ENCODE measurements at places on chromosomes 16 and 17.

DNA sequence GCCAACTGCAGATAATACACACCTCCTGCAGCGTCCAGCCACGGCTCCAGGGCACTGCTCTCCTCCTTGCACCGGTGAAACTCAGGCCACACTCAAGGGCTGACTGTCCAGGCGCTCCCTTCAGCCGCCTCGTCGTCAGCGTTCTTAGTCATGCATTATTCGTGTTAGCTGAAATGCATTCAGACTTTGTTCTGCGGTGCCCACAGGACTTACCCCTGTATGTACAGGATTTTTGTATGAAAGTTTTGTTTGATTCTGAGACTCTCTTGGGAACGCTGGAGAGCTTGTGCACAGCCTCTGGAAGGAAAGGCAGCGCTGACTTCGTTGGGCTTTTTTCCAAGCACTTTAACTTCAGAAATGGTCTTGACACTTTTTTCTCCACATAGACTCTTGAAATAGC, 22.1 kb downstream of the CIBAR2 start:
- DNase-seq, result no peak

DNA sequence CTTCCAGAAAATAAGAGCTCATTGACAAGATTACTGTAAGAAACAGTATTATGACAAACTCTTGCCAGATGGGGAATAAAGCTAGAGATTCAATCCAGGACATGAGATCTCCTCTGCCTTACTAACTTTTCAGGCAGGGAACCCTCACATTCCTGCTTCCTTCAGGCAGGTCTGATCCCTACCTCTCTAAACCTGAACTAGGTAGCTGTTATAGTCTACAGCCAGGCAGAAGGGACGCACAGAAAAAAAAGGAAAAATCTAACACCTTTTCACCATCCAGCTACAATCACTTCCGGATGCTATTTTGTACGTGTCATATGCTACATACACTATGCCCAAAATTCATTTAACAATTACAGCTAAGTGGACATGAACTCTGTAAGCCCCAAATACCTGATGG, 41.2 kb downstream of the CNOT1 start:
- DNase-seq, result no peak

- DNase-seq, result peak; percentile 12
Observed at GRCh38 chr17:7912927-7913524, 3.1 kb downstream of the RNF227 start.

DNA sequence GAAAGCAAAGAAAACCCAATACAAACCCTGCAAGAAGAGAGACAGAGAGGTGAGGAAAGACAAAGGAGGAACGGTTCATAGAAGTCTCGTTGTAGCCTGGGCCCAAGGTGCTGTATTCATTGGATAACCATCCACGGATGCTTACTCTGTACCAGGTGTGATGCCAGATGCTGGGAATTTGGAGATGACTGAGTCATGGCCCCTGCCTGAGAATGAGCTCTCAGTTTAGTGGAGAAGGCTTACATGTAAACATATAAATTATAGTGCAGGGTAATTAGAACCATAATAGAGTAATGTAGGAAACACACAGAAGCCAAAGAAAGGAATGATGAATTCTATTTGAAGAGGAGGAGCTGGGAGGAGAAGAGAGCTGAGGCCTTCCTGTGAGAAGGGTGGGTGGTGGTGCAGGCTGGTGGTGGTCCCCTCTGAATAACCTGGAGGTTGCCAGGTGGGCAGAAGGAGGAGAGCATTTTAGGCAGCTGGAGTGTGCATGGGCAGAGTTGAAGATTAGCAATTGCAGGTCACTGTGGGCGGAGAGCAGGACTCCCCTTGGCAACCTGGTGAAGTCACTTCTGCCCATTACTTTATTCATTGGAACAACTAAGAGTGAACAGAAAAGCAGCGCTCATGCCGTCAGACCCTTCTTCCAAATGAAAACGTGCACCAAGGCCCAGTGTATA, 7.7 kb upstream of the ZG16 start:
- no peak for DNase-seq

GRCh38 chr17:45788057-45788456, 3.9 kb downstream of the CRHR1 start:
- no peak for DNase-seq

DNA sequence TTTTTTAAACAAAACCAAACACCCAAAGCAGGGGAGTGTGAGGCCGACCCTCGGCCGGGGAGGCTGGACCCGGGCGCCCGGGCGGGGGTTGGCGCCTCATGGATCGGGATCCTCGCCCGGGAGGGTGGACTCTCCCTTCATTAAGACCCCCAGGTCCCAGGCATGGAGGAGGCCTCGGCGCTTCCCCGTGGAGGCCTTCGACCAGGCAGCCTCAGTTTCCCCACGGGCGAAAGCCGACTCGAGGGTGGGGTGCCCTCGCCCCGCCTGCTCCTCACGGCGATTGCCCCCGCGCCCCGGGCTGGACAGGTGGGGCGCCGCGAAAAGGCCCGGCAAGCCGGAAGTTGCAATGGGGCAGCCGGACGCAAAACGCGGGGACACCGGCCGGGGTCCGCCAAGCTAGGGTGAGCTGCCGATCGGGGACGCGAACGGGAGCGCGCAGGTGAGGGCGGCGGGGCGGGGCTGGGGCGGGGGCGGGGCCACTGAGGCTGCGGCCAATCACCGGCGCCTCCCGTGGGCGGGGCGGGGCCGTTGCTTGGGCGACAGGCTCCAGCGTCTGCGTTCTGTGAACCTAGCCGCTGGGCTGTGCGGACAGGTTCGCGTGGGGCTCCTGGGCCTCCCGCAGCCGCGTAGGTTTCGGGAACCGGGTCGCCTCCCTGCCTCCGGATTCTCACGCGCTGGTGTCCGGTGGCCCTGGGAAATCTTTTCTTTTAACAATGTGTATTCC, 6.0 kb upstream of the ZNF205 start:
- peak; percentile 92 for DNase-seq
